ENCODE measurements at places on chromosomes 7 and 10. TPM values are rescaled to one million over a fixed set of nuclear protein-coding genes. Genes with fewer than 3 reads are reported as not detected.

The SCRN1 gene
- polyA plus RNA-seq = 40.7 TPM

The TMEM213 gene
- polyA plus RNA-seq = not detected

The AMZ1 gene
- polyA plus RNA-seq = not detected

The KAZALD1 gene
- polyA plus RNA-seq = 20.7 TPM

The WDFY4 gene
- polyA plus RNA-seq = 0.54 TPM

The EN2 gene
- polyA plus RNA-seq = not detected

The AGAP9 gene
- 13.3 TPM for polyA plus RNA-seq

The LIPA gene
- 58.0 TPM for polyA plus RNA-seq

The COL13A1 gene
- 32.8 TPM for polyA plus RNA-seq

The DYNC1I1 gene
- polyA plus RNA-seq = 7.4 TPM

The SLC39A12 gene
- polyA plus RNA-seq = not detected

The CDH23 gene
- polyA plus RNA-seq = 7.0 TPM

The MBL2 gene
- not detected for polyA plus RNA-seq

The TRPV5 gene
- not detected for polyA plus RNA-seq

The PIK3AP1 gene
- 13.8 TPM for polyA plus RNA-seq

The EEPD1 gene
- polyA plus RNA-seq = 100 TPM

Data from aorta (tissue), 5 donors.